NCI-H2029 treated with DMSO at 0.1 percent for 48 hours (cell line): ENCODE measurements at places on chromosomes 7 and 10.

DNA sequence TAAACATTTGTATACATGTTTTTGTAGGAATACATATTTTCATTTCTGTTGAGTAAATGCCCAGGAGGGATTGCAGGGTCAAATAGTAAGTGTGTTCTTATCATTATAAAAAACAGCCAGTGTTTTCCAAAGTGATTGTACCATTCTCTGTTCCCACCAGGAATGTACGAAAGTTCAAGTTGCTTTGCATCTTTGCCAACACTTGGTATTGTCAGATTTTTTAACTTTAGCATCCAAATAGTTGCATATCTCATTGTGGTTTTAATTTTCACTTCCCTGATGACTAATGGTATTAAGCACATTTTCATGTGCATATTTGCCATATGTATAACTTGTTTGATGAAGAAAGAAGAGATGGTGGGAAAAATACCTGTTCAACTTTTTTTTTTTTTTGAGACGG is 213.9 kb downstream of the ZNF365 start:
- no peak for DNase-seq

GRCh38 chr10:119737823-119738222 is 12.0 kb downstream of the INPP5F start:
- DNase-seq: no peak

DNA sequence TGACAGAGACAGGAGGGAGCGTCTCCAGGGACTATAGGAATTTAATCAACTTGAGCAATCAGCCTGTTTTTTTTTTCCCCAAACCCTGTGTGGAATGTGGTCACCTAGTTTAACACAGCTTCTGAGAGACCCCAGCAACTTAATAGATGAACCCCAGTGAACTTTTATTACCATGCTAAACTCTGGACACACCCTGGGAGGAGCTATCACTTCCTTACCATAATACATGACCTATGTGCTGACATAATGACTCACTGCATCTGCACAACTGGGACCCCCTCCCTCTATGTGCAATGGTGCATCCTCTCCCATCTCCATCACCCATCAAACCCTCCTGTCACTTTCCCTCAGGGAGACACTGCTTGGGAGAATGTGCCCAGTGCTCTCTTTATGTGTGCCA is 83.7 kb downstream of the EPC1 start:
- DNase-seq: no peak

DNA sequence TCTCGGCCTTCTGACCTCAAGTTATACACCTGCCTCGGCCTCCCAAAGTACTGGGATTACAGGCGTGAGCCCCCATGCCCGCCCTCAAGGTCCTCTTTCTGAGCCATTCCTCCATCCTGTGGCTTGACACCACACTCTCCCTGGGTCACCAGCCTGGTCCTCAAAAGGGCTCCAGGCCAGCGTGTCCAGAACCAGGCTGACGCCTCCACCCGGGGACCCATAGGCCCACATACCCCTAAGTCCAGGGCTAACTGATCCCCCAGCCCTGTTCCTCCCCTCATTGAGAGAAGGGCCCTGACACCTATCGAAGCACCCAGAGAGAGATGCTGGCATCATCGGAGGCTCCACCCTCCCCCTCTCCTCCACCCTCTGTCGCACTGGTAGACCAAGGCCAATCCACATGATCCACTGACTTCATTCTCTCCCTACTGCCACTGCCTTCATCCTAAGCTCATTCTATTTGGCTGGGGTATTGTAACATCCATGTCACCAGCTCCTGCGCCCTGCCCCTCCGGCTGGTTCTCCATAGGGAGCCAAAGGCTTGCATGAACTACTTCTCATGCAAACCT is 46.7 kb downstream of the TMEM270 start:
- DNase-seq: no peak

DNA sequence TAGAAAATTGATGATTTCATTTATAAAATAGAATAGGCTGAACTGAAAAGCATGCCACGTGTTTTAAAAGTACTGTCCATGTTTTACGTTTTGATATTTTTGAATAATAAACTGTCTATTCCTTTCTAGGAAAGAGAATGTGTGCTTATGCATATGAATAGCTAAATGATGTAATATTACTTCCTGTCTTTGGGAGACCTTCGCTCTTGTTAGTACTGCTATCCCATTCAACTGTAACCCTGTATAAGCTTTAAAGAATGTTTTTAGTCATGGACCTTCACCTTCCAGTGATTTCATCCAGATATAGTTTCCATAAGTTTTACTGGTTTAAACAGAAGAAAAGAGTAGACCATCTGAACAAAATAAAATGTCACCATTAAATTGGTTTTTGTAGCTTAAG is 274.4 kb upstream of the SEMA3A start:
- DNase-seq: no peak

DNA sequence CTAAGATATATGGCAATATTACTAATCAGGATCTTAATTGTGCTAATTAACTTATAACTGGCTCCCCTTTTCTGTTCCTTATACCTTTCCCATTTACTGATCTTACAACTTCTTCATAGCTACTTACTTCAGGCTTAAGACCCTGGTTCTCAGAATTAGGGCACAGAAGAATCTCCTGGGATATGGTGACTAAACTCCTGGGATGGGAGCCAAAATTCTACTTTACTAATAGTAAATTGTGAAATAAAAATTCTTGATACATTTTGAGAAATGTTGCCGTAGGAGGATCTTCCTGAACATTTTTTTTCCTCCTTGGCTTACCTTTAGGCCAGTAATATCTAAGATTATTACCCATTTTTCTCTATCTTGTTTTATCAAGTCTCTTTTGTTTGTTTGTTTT is 309.5 kb downstream of the ATRNL1 start:
- DNase-seq: no peak

DNA sequence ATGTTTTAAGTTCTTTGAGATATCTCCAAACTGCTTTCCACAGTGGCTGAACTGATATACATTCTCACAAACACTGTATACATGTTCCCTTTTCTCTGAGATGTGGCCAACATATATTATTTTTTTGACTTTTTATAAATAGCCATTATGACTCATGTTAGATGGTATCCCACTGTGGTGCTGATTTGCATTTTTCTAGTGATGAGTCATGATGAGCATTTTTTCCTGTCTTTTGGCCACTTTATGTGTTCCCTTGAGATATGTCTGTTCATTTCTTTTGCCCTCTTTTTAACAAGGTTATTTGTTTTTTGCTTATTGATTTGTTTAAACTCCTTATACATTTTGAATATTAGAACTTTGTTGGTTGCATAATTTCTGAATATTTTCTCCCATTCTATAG is 1055.1 kb downstream of the NXPH1 start:
- DNase-seq: no peak

GRCh38 chr10:79063661-79064492 is 4.9 kb upstream of the ZMIZ1 start:
- no peak for DNase-seq

DNA sequence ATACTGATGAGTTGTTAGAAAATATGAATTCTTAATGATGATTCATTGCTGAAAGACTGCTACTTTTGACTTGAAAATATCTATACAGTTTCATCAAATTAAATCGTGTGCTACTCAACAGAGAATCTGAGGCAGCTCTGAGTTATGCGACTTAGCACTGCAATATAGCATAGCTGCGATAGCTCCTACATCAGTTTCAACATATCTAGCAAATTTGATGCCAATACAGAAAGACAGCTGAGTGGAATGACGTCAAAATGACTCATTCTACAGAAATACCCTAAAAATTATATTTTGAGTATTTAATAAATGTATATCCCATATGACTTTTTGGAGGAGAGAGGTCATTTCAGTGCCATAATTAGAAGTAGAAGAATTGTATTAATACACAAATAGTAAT is 1.1 kb upstream of the TARP start:
- DNase-seq: no peak

GRCh38 chr7:40833191-40833887 is 698.5 kb downstream of the SUGCT start:
- no peak for DNase-seq

DNA sequence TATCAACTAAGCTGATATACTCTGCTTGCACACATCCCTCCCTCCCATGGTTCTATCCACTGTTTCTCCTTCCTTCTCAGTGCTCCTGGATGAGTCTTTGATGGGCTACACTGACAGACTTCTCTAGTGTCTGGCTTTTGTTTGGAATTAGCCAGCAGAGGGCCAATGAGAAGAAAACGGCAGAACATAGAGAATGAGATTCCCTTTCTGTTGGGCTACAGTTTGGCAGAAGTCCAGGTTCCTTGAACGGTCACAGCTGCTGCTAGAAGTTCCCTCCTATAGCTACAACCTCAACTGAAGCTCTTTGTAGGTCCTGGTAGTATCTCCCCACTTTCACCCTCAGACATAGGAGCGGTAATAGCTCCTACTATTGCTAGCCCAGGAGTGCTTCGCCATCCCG is 251.1 kb upstream of the LRRN3 start:
- DNase-seq: peak; percentile 81

DNA sequence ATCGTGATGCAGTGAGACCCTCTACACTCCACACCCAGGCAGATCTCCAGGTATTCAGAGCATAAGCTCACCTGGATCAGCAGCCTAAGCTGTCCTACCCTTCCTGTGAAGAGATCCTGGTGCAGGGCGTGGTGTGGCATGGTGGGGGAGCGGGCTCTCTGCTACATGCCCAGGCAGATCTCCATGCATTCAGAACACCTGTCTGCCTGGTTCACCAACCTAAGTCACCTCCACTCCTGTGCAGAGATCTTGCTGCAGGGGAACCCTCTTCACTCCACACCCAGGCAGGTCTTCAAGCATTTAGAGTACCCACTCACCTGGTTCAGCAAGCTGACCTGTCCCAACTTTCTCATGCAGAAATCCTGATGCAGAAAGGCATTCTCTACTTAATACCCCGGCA is 394.4 kb upstream of the SEMA3A start:
- DNase-seq: no peak

- no peak for DNase-seq
Observed at GRCh38 chr7:20786779-20787659, at the start of gene SP8. Gene SP8 (minus strand): TSS chr7:20786886. CDS start chr7:20786798, 88 bp downstream.

- DNase-seq: no peak
Observed at GRCh38 chr10:49329146-49329505, 30.2 kb downstream of the C10orf71 start.

GRCh38 chr7:72493850-72494661 is 81.9 kb upstream of the CALN1 start:
- DNase-seq: peak; percentile 69

DNA sequence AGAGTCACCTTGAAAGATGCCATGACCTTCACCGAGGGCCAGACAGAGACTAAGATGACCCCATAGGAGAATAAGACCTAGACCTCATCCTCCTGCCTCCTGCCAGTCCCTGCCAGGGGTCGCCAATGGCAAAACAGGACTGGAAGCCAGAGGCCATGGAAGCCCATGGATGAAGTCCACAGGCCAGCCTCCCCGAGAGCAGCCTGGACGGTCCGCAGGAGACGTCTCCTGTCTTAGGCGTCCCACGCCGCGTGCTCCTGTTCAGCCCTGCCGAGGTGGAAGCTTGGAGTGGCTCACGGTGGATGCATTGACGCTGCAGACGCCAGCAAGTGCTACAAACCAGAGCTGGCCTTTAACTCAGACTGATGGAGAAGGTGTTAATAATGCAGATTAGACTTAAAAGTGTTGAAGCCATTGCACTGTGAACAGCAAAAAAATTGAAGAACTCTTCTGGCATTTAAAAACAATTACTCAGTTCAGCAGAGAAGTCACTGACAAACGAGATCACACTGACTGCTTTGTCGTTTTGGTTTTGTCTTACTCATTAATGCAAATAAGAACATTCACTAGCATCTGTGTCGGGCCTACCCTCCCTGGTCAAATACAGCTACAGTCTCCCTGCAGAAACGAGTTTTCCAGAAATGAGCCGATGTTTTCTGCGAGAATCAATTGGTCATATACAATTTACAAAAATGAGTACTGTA is 38.1 kb upstream of the FAM20C start:
- DNase-seq: no peak

DNA sequence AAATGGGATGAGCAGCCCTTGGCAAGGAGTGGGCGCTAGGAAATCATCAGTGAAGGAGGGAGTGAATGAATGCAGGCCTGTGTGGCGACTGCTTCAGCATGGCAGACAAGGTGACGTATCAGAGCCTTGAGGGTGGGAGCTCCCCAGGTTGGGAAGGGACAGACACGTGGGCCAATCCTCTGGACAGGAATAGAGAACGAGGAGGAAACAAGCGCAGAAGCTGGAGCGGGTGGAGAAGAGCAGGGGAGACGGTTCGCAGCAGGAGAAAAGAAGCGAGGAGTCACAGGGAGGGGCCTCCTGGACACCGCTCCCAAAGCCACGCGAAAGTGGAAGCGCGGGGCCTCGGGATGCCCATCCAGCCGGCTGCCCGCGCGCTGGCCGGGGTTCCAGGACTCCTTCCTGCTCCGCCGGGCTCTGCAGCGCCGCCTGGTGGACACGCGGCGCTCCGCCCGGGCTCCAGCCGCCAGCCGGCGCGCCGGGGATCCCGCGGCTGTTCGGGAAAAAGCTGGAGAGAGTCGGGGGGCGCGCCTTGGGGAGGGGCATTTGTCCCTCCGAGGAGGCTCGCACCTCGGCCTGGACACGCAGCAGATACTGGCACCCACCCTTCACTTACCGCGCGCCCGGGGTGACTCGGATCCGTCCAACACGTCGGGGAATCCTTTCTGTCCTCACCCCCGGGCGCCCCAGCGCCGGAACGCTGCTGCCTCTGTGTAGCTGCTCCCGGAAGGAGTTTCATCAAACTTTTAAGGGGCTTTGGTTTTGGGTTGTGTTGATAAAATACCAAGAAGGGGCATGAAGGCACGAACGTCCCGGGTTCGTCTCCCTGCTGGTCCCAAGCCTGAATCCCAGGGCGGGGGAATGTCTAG is 6.3 kb downstream of the ZNF503 start:
- DNase-seq: no peak

- no peak for DNase-seq
Observed at GRCh38 chr7:66522518-66522917, 106.2 kb upstream of the KCTD7 start.

DNA sequence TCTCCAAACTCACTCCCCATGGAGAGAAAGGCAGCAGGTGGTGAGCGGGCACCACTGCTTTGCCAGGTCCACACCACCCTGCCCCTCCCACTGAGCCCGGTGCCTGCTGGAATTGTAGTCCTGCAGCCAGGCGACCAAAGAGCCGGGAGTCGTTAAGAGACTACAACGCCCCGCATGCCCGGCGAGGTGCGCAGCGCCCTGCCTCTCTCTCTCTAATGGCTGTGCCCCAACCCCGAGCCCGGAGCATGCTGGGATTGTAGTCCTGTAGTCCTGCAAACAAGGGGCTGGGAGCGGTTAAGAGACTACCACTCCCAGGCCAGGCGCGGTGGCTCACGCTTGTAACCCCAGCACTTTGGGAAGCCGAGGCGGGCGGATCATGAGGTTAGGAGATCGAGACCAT is 8.1 kb upstream of the ZNF727 start:
- no peak for DNase-seq
